Activated naive CD4-positive, alpha-beta T cell treated with Interleukin-2 at 50 U/mL for 16 hours (primary cell): ENCODE measurements at places on chromosomes 12 and 14.

DNA sequence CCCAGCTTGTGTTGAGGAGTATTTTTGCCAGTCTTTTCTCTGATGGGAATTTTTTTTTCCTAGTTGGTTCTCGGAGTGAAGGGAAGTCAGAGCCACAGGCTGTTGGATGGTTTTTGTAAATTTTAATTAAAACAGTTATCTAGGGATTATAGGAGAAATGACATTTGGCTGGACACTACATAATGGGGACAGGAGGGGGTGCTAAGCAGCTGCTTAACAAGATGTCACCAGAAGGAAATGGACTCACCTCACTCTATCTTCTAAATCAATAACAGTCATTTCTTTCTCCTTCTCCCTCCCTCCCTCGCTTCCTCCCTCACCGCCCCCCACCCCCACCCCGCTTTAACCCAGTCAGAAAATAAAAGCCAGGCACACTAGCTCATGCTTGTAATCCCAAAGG is 93.4 kb upstream of the TMEM233 start:
- DNase-seq = no peak

DNA sequence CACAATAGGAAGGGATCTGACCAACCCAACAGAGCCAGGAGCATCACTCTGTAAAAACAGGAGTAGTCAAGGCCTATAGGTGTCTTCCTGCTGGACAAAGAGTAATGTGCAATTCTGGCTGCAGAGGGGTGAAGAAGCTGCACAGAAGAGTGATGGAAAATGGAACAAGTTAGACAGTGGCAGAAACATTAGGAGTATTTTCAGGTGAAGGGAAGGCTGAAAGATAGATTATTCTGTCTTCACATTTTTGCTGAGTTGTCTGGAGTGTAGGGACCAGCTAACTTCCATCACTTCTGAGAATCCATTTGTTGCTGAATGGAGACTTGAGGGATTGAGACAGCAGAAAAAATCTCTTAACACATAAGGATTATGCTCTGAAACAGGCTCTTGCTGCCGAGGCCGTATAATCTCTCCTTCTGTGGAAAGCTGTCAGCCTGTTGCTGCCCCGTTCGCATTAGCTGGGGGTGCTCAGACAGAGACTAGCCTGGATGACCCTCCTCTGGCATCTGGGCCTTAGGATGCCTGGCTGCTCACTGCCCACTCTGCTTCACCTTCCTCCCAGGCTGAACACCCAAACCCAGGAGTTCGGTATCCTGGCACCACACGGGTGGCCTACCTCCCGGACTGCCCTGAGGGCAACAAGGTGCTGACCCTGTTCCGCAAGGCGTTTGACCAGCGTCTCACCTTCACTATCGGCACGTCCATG is 3.1 kb upstream of the ARHGEF25 start:
- no peak for DNase-seq

DNA sequence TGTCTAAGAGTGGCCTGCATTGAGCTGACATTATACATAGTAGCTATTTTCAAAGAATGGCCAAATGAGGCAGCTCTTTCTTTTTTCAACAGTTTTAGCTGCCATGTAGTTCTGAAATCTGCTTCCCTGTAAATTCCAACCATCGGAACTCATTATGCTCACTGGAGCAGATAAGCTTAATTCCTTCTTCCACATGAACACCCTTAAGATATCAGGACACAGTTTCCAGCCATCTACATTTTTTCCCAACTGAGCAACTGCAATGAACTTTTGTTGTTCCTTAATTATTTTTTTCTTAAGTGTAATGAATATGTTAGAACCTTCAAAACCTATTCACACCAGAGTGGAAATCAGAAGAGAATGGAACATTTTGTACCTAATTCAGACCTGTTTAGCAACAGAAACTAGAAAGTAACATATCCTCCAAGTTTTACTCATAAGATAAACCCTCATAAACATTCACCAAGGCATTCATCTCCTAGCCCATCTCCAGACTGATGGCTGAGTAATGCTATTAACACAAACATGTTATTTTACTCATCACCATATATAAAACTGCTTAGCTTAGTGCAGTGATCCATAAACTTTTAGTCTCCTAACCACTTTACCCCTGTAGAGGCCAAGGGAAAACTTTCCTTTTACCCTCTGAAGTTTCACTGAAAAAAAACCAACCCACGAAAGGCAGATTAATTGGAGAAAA is 296.1 kb upstream of the SYT1 start:
- no peak for DNase-seq

- no peak for DNase-seq
These were observed 3.1 kb downstream of the DYNLL1 start for GRCh38 chr12:120498870-120499515.

DNA sequence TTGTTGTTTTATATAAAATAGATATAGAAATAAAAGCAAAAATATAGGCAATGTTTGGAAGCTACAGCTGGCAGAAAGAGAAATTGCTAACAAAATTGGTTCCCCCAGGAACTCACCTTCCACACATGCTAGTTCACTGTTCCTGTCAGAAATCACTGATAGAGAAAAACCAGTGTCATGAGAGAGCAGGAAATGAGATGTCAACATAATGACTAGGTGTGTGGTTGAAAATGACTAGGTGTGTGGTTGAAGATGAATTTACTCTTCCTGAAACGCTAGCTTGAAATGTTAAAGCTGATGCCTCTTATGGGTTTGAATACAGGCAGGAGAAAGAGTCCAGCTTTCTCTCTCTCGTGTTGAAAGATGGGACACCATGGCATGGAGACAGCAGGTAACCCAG is 216.3 kb downstream of the C12orf42 start:
- DNase-seq = no peak
